Stimulated activated CD4-positive, alpha-beta T cell treated with anti-CD3 and anti-CD28 coated beads, Interleukin-4, amount 100 ng/mL, for 4 hours (primary cell): ENCODE measurements at places on chromosomes 13 and 19.

- DNase-seq, result no peak
Measured at GRCh38 chr13:95251641-95252040, 49.6 kb downstream of the ABCC4 start.

DNA sequence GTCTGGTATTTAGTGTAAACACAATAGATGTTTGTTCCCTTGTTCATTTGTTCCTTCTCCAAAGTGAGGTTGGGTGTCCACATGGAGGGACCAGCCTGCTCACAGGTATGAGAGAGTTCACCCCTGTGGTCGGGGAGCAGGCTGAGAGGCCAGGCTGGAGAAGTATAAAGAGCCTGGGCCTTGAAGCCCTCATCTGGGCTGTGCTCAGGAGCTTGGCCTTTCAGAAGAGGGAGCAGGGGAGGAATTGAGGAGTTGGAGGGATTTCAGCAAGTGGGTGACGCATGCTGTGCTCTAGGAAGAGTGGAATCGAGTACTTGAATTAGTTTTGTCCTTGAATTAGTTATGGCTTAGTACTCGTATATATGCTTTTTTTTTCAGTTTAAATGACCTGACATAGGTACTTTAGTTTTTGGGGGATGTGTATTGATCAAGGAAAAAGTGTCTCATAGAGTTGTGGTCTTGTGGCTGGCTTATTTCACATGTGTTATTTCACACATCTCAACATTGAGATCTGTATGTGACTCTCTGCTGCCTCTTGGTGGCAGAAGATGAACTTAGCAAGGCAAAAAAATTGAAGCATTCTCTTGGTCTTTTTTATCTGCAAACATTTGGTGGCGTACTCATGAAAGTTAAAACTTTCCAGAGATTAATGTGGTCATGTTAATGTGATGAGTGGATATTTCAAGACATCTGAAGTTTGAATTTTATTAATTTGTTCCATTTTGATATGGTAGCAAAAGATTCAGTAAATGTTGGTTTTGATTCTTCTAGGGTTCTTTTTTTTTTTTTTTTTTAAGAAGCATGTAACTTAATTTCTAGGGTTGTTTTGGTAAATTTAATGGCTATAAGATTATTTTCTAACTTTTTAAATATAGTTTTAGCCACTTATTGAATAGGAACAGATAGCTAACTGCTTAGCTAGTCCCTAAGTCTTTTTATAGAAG, 54.3 kb downstream of the SLAIN1 start:
- peak; percentile 27 for DNase-seq

GRCh38 chr19:13063461-13064091, 39.1 kb downstream of the LYL1 start:
- DNase-seq, result no peak

DNA sequence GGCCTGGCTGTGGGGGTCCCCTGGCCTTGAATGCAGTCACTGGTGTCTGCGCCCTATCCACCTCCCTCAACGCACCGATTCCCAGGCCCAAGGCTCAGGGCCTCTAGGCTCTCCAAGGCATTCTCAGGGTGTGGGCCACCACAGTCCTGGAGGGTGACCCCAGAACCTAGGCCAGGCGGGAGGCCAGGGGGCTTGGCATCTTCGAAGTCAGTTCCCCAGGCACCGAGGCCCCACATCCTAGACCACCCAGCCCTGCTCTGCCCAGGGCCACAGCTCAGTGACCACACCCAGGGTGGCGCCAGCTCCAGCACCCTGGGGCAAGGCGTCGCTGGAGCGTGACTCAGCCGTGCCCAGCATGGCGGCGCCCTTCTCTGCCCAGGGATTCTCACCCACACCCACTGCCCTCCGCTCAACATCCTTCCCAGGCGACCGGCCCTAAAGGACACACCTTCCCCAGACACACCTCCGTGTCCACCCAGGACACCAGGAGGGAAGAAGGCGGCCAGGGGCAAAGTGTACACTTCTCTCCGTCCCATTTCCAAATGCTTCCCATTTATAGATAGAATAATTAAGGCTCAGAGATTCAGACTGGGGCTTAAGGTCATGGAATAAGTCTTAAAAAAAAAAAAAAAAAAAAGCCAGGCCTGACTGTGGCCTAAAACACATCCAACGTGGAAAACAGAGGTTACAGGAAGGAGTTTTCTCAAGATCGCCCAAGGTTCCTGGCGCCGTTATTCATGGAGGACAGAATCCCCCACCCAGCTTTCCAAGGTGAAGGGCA, 36.4 kb upstream of the NANOS3 start:
- peak; percentile 38 for DNase-seq

- DNase-seq, result no peak
Measured at GRCh38 chr13:81577601-81578195, 1236.8 kb upstream of the SPRY2 start.

GRCh38 chr19:13864667-13865570, 12.0 kb upstream of the NANOS3 start:
- no peak for DNase-seq

DNA sequence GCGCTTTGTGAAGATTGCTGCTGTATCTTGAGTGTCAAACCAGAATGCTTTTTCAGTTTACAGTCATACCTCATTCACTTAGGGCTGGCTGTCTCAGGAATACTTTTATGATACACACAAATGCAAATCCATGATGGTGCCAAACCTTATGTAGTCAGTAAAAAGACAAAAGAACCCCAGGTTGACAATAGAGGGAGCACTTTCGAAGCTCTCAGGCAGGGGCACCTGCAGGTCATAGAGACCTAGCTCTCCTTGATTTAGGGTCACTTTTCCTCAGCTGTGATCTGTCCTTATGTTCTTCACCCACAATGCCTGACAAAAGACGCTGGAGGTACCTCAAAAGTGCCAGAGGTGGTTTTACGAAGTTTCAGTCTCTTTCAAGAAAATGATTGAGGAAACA, 172.2 kb downstream of the DNAJC15 start:
- DNase-seq, result no peak

DNA sequence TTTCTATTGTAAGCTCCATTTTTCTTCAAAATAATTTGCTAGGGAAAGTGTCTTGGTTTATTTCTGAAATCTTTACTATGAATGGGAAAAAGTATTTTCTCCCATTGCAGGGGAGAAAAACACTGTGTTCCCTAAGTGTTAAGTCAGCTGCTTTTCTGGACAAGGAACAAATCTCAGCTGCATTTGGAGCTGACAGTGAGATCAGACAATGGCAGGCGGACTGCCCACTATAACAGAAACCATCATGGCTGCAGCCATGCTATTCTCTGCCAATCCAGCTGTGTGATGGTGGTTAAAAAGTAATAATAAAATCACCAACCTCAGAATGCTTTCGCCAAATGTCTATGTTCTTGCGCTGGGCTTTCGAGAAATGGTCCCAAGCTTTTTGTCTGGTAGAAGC, 302.7 kb downstream of the DNAJC15 start:
- DNase-seq, result no peak

DNA sequence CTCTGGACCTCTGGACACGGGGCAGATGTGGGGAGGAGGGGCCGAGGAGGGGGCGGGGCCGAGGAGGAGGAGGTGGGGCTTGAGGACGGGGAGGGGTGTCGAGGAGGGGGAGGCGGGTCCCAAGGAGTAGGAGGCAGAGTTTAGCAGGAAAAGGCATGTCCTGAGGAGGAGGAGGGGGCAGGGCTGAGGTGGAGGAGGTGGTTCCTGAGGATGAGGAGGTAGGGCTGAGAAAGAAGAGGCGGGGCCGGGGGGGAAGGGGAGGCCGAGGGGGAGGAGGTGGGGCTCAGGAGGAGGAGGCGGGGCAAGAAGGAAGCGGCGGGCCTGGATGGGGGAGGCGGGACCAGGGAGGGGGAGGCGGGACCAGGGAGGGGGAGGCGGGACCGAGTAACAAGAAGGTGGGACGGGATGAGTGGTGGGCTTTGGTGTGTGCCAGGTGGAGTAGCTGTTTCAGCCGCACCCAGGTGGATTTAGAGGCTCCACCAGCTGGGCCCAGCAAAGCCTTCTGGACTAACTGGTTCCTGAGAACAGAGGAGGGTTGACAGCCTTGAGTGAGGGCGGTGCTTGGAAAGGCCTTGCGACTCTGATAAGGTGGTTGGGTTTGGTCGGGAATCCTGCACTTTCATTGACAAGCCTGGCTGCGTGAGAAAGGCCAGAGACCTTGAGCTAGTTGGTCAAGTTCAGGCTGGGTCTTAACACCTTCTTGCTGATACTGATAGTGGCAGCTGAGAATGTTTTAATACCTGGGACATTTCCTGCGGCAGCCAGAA, 7.7 kb downstream of the TECR start:
- peak; percentile 39 for DNase-seq

GRCh38 chr13:80437231-80437630, 96.3 kb upstream of the SPRY2 start:
- DNase-seq, result no peak

DNA sequence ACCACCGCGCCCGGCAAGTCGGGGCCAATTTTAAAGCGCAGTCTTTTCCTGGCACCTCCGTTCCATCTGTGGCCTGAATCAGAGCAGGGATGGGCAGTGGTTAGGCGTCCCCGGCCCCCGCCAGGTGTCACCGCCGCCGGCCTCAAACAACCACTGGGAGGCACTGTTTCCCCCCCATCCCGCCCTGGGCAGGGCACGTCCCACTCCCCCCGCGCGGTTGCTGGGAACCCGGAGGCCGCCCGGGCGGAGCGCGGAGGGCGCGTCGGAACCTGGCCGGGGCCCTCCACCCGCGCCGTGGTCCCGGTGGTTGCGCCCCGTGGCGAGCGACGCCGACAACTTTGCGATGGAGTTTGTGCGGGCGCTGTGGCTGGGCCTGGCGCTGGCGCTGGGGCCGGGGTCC, at the start of gene GRIN3B:
Gene GRIN3B, plus strand, starts transcription at position 325 of the 400 bp plus-strand sequence. Its CDS starts 19 bp downstream, at position 344.
- DNase-seq, result peak; percentile 53

- no peak for DNase-seq
Measured at GRCh38 chr19:54586397-54586796, 7.0 kb upstream of the LILRA1 start.

DNA sequence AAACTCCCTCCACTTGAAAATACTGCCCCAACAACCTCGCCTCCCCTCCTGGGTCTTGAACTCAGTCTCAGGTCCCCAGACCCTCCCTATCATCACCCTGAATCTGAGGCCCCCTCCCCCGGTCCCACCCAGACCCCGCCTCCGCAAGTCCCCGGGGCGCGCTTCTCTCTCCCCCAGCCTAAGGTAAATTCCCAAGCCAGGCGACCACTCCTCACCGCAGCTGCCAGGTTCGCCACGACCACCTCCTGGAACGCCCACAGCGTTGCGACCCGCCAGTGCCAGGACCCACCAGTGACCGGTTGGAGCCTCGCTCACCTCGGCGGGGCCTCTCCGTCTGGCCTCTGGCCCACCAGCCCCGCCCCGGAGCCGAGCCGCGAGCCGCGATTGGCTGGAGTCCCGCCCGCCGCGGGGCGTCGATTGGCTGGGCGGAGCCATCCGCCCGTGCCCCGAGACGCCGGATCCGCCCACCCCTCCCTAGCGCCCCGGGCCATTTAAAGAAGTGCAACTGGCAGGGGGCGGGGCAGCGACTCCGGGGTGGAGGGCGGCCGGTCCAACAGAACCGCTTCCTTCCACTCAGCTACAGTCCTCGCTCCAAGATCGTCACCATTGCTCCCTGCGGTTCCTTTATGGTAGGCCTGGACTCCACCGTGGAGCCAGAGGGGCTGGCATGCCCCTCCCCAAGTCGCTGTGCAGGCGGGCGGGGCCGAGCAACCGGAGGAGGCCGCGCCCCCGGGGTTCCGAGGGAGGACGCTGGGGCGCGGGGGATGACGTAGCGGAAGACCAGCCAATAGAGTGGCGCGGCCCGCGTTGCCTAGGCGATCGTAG, at the start of gene SERTAD3:
Gene SERTAD3, minus strand, starts transcription at position 336 of the 825 bp plus-strand sequence. CDS start 2,255 bp downstream, outside the sequence.
- peak; percentile 96 for DNase-seq

DNA sequence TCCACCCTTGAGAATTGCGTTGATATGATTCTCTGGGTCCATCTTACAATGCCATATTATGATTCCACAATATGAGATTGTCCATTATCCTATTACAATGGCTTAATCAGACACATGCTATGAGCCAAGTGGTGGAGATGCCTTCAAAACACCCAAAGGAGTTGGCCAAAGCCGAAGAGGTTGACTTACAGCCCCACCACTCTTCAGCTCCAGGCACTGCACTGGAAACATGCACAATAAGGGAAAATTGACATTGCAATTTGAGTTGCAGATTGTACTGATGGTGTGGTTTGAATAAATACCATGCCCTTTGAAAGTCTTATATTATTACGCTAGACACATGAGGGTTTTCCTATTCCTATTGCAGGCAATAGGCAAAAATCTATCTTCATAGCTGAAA, 75.4 kb upstream of the TNFSF11 start:
- DNase-seq, result no peak

DNA sequence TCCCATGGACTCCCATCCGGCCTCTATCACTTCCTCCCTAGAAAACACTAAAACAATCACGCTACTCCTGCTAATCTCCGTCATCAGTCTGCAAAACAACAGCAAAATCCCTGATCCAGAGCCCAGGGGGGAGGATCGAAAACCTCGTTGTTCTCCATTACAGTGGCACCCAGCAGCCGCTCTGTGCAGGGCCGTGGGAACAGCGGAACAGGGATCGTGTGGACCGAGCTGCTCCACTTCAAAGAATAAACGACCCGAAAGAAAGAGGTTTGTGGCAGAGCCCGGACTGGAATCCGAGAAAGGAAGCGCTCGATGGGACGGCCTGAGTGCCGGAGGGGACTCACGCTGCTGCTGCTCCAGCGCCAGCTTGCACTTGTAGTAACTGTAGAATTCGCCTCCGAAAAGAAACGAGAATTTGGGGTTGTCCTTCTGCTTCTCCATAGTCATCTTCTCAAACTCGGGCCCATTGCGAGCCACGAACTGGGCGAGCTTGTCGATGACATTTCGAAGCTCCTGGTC, 652 bp downstream of the CHERP start:
- no peak for DNase-seq

DNA sequence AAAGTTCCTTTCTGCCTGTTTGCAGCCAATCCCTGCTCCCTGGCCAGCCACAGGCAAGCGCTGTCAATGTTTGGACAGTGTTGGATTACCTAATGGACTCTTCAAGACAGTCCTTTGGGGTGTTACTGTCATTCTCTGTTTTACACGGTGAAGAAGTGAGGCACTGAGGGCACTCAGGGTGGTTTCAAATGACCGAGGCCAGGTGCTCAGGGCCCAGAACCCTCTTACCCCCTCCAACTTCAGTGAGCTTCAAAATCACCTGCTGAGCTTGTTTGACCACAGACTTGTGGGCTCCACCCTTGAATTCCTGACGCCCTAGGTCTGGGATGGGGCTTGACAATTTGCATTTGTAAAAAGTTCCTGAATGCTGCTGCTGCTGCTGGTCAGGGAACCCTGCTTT, 97.9 kb downstream of the GGACT start:
- no peak for DNase-seq

DNA sequence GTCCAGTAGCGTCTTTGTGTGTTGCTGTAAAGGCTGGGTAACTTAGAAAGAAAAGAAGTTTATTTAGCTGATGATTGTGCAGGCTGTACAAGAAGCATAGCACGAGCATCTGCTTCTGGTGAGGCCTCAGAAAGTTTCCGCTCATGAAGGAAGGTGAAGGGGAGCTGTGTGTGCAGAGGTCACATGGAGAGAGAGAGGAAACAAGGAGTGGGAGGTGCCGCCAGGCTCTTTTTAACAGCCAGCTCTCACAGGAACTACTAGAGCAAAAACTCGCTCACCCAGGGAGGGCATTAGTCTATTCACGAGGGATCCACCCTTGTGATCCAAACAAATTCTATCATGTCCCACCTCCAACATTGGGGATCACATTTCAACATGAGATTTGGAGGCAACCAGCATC, 99.8 kb downstream of the GPR12 start:
- no peak for DNase-seq
